ENCODE measurements at places on chromosomes 13 and 19. TPM values are rescaled to one million over a fixed set of nuclear protein-coding genes. Genes with fewer than 3 reads are reported as not detected.

Gene IGFL1
- total RNA-seq: not detected

Gene ZNF98
- 4.7 TPM for total RNA-seq

Gene CBY2
- not detected for total RNA-seq

Gene DIRAS1
- total RNA-seq: 23.8 TPM

Gene LRFN3
- total RNA-seq: 15.7 TPM

Gene WDR88
- total RNA-seq: not detected

Gene STK11
- 43.2 TPM for total RNA-seq

Gene TMEM145
- 77.6 TPM for total RNA-seq

Gene PDCD2L
- 17.2 TPM for total RNA-seq

Gene MEF2B
- total RNA-seq: 0.31 TPM

Gene CPB2
- not detected for total RNA-seq

Gene C19orf67
- not detected for total RNA-seq

Gene SLITRK5
- total RNA-seq: 50.1 TPM

Gene TYROBP
- 3.4 TPM for total RNA-seq

Gene KANK3
- 3.8 TPM for total RNA-seq

Gene BST2
- total RNA-seq: 1.6 TPM

Gene ASF1B
- 2.8 TPM for total RNA-seq

Gene TEAD2
- 9.4 TPM for total RNA-seq

Gene ZNF208
- total RNA-seq: 14.7 TPM

Gene LRRC63
- total RNA-seq: 4.4 TPM

Gene SLC25A41
- 0.63 TPM for total RNA-seq

Gene GJB2
- 0.63 TPM for total RNA-seq

Gene ZNF813
- total RNA-seq: 4.7 TPM

Gene LGI4
- total RNA-seq: 11.3 TPM

Gene CRLF1
- 2.8 TPM for total RNA-seq

Gene CGB5
- total RNA-seq: not detected

Gene DENND1C
- not detected for total RNA-seq

Gene ATP7B
- 32.2 TPM for total RNA-seq

Gene BRSK1
- total RNA-seq: 82.9 TPM

Measured in parietal lobe (tissue), 2 donors.